ENCODE measurements at places on chromosomes 1 and 21. TPM values are rescaled to one million over a fixed set of nuclear protein-coding genes. Genes with fewer than 3 reads are reported as not detected.

GRCh38 chr1:187816646-187817045 is 987.9 kb downstream of the PLA2G4A start:
- DNase-seq: no peak

GRCh38 chr1:8201331-8201861 is 116.5 kb upstream of the SLC45A1 start:
- no peak for DNase-seq

Gene CD58
- 18.0 TPM for total RNA-seq

- DNase-seq: no peak
Measured at GRCh38 chr1:225435487-225435886, 7.6 kb upstream of the LBR start.

Gene MX1
- total RNA-seq: 2.0 TPM

GRCh38 chr21:42037943-42038342 is 27.8 kb upstream of the ZBTB21 start:
- DNase-seq: no peak

GRCh38 chr1:15411593-15412137 is 2.0 kb downstream of the EFHD2 start:
- DNase-seq: no peak

- DNase-seq: no peak
Measured at GRCh38 chr1:231631717-231632116, 5.1 kb downstream of the DISC1 start.

DNA sequence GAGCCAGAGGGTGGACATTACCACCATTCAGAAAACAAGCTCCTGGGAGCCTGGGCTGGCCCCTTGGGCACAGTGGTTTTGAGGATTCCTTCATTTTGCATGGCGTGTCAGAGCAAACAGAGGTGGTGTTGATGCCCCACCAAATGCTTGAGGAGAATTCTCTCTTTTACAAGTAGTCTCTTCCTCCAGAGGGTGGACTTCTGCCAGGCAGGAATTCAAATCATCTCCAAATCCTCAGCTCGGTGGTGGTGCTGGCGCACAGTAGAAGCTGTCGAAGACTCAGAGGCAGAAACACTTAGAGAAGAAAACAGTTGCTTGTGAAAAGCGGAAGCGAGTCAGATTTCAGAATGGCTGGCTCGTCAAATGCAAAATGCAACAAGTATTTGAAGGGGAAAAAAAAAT is 3.4 kb upstream of the CHI3L1 start:
- DNase-seq: no peak

- no peak for DNase-seq
Measured at GRCh38 chr1:156236164-156236563, 5.8 kb upstream of the BGLAP start.

- DNase-seq: peak; percentile 6
Measured at GRCh38 chr21:21003701-21004100, 5.5 kb downstream of the NCAM2 start.

- DNase-seq: no peak
Measured at GRCh38 chr21:44718093-44718492, 6.7 kb upstream of the TSPEAR start.

- peak; percentile 59 for DNase-seq
Measured at GRCh38 chr1:95041491-95042165, 31.1 kb downstream of the ALG14 start.

Gene TRIM67
- total RNA-seq: 0.02 TPM

DNA sequence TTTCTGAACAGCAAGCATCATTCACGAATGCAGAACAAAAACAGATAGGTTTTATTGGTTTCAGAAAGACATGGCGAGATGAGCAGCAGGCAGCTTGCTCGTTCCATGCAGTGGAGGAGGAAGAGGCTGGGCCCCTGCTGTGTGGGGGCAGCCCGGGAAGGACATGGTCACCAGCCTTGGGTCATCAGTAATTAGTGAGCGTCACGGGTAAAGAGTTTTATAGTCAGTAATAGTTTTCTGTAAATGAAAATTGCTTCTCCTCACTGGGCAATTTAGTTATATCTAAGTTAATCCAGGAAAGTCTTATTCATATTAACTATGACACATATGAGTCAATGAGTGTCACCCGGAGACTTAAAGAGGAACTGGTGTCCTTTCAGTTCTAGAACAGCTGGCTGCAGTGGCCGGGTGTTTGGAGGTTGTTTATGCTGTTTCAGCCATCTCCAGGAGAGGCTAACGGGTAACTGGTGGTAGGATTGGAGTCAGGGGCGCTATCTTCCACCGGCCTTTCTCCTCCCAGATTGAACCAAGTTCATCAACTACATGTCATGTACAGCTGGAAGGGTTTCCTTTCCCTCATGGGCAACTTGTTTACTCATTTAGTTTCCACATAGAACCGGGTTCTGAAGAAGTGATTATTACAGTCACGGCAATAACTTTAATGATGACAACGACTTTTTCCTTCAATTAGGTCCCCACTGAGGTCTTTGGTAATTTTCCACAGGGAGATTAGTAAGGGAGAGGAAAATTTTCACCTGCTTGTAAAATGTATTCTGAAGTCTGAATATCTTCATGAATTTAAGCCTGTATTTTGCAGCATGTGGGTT is 34.6 kb upstream of the SLC45A1 start:
- DNase-seq: no peak

Gene RIPPLY3
- total RNA-seq: not detected

Gene ITGB2
- 1.5 TPM for total RNA-seq

Gene LORICRIN
- not detected for total RNA-seq

Gene TARS2
- total RNA-seq: 23.2 TPM

- no peak for DNase-seq
Measured at GRCh38 chr1:26278303-26278702, 1.6 kb upstream of the SH3BGRL3 start.

- DNase-seq: no peak
Measured at GRCh38 chr1:51115714-51116404, 13.8 kb downstream of the C1orf185 start.

- DNase-seq: no peak
Measured at GRCh38 chr1:71738256-71738655, 544.1 kb downstream of the NEGR1 start.

GRCh38 chr21:31180256-31181081 is 142.2 kb upstream of the KRTAP19-8 start:
- peak; percentile 24 for DNase-seq

Gene CYP4X1
- total RNA-seq: not detected

Gene TNFRSF8
- total RNA-seq: 0.17 TPM

DNA sequence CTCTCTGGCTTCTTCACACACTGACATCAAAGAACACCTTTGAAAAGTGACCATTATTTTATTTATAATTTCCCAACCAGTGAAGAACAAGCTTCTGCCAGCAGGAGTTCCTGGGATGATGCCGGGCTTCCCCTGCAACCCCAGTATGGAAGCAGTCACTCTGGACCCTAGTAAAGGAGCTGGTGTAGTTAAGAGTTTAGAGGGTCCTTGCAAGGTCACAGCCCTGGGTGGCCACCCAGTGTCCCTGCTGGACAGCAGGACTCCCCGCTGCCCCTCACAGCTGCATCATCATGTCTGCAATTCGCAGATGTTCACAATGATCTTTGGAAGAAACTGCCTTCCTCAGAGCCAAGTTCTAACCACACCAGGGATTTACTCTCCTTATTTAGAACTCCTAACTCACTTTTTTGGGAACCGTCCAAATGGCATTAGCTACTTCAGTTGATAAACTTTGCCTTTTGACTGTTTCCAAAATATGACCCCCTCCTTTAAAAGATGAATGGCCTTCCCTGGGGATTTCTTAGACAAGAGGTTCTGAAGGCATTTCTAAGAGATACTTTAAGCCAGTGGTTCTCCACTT is 90.6 kb downstream of the HIVEP3 start:
- no peak for DNase-seq

DNA sequence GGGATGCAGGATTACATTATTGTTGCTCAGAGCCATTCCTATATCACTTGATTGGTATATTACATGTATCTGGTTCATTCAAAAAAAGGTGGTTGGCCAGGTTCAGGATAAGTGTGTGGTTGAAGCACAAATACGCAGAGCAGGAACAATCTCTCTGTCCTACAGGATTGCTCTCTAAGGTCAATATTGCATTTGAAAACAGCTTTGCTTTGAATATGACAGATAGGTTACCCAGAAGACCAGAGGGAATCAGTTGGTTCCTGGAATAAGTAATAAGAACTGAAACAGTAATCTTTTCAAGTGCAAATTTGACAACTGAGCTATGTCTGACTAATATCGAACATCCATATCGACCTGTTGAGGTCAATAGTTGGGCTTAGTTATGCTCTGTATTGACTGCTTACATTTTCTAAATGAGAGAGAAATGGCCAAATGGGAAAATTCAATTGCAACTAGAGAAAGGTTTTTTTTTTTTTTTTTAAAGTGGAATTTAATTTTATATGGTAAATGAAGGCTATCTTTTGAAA is 176.8 kb downstream of the ATP6V1G3 start:
- DNase-seq: no peak

Gene SAMSN1
- 0.57 TPM for total RNA-seq

DNA sequence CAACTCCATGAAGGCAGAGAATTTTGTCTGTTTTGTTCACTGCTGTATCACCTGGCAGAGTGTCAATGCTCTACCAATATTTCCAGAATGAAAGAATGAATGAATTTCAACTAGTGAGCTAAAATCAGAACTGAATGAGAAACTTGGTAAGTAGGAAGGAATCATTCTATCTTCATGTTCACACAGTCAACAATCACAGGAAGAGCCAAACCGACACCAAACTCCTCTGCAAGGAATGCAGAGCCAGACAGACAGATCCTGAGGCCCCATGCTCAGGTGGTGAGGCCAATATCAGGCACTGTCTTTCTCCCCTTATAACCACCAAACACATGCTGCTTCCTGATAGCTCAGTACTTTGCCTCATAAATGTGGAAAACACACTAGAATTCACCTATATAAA is 139.1 kb downstream of the SLC45A1 start:
- no peak for DNase-seq

DNA sequence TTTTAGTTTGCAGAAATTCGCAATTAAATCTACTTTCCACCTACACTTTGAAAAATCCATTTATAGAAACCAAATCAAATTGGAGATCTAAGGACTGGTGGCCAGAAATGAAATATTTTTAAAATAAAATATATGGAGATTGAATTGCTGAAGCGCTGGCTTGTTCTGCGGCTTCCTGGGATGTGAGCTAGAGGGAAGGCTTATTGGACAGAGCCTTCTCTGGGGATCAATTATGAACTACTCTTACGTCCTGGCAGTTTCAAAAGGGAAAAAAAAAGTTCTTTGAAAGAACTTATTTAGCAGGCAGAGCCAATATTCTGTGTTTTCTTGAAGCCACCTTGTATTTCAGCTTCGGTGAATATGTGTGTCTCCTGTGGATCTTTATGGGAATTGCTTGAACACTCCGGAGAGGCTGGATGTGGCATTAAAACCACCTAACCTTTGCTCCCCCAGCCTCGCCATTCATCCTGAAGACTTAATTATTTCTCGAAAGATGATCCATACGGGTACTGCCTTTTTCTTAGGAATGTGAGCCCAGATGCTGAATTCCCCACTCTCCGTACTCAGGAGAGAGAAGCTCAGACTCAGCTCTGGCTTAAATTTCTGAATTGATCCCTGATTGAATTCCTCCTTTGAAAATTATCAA is 478.9 kb upstream of the VAMP3 start:
- DNase-seq: no peak

- DNase-seq: no peak
Measured at GRCh38 chr1:157117527-157118057, 18.0 kb upstream of the ETV3L start.

- DNase-seq: no peak
Measured at GRCh38 chr1:9202240-9202870, 32.2 kb upstream of the H6PD start.

Gene LCE3D
- total RNA-seq: not detected

DNA sequence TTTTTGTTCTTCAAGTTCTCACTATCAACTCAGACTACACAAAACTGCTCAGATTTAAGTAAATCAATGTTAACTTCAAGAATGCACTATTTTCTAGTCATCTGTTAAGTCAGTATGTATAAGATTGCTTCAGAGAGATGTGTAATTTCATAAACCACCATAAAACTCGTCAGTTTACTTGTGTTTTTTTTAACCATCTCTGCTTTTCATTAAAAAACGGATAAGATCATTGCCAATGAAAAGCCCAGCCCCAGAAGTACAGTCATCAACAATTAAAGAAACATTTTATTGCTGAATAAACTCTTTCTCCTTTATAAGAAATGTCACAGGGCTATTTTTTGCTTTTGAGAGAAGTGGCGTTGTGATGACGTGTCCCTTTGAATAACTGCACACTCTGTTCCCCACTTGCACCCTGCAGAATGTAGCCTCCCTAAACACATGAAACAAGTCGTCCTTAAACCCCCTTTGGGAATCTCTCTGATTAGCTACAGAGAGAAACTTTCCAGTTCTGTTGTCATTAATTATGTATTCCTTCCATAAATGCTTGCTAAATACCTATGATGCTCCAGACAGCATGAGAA is 202.7 kb upstream of the FOXD3 start:
- DNase-seq: no peak

- DNase-seq: no peak
Measured at GRCh38 chr1:24506691-24507381, 4.2 kb downstream of the RCAN3 start.

DNA sequence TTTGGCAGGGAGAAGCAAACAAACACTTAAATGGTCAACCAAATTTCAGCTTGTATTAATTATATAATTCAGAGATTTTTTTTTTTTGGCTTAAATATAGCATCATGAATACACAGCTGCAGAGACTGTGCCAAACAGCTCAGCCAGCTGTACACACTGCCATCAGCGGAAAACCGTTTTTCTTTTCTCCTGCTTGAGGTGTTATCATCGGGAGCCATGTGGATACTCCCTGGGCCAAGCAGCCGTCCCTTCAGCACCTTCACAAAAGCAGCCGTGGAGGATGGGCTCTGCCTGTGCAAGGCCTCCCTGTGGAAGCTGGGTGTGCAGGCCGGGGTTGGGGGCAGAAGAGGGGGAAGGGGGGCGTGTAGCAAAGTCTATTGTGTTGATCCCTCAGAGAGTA is 85.0 kb downstream of the NUF2 start:
- DNase-seq: no peak

GRCh38 chr1:26067432-26067911 is at the start of gene TRIM63:
TRIM63 (minus strand) TSS chr1:26067630; CDS start chr1:26067494, 136 bp downstream.
- DNase-seq: no peak

Gene SYT11
- 0.17 TPM for total RNA-seq

Gene TNFRSF1B
- total RNA-seq: 0.61 TPM

GRCh38 chr1:19689085-19689757 is 24.5 kb downstream of the HTR6 start:
- DNase-seq: no peak

- DNase-seq: no peak
Measured at GRCh38 chr1:242723044-242723716, 198.7 kb upstream of the PLD5 start.

- no peak for DNase-seq
Measured at GRCh38 chr1:42484382-42484781, 21.3 kb downstream of the CCDC30 start.

DNA sequence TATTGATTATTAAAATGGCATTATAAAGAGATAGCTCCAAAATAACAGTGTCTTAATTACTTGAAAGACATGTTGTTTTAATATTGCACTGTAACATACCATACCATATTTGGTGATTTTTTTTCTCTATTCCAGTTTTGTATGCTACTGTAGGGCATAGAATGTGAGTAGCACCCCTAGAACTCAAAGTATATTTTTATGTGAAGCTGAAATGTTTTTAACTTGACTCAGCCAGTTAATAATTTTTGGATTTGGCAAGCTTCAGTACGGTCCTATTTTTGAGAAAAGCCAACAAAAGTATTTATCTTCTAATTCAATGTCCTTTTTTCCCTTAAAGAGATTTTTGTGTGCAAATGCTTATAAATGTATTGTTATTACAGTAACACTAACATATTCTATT is 593.8 kb downstream of the USP25 start:
- DNase-seq: no peak
